ENCODE measurements at places on chromosomes 3 and 15. TPM values are rescaled to one million over a fixed set of nuclear protein-coding genes. Genes with fewer than 3 reads are reported as not detected.

TMCO5A gene
- total RNA-seq, result not detected

ZNF385D gene
- total RNA-seq, result not detected

SI gene
- total RNA-seq, result not detected

ZNF660 gene
- total RNA-seq, result 2.6 TPM

PLCD1 gene
- total RNA-seq, result 4.8 TPM

SLC12A1 gene
- total RNA-seq, result not detected

ACOX2 gene
- total RNA-seq, result 0.41 TPM

IL20RB gene
- total RNA-seq, result 3.6 TPM

LYZL4 gene
- total RNA-seq, result not detected

GPR27 gene
- not detected for total RNA-seq

SLC9C1 gene
- not detected for total RNA-seq

SCG5 gene
- 0.87 TPM for total RNA-seq

GOLGA8T gene
- not detected for total RNA-seq

CCDC14 gene
- total RNA-seq, result 52.8 TPM

ZNF639 gene
- total RNA-seq, result 80.5 TPM

CCR8 gene
- total RNA-seq, result not detected

DGKG gene
- total RNA-seq, result 0.97 TPM

CLDN1 gene
- 2.4 TPM for total RNA-seq

ECT2 gene
- 97.0 TPM for total RNA-seq

CACNA2D2 gene
- total RNA-seq, result not detected

GOLGA8J gene
- not detected for total RNA-seq

KIF9 gene
- total RNA-seq, result 2.9 TPM

SH3GL3 gene
- 0.60 TPM for total RNA-seq

CHMP2B gene
- total RNA-seq, result 32.9 TPM

GRM2 gene
- not detected for total RNA-seq

HYAL3 gene
- total RNA-seq, result 1.6 TPM
